Upper lobe of right lung (tissue), 1 donor: ENCODE measurements at places on chromosomes 2 and 18.

DNA sequence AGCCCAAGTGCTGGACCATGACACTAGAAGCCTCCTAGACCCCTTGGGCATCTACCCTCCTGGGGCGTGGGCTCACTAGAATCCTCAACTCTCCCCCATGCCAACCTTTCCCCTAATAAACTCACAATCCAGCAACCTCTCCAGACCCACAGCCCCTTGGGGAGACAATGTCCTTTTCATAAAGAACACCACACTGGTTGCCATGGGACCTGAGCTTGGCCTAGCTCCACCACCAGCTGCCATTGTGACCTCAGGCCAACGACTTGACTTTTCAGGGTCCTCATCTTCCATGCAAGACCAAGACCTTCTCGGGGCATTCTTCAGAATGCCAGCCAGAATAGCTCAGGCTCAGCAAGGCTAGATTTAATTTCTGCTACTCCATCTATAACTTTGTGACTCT, 128.1 kb upstream of the NPAS2 start:
- no peak for DNase-seq

- DNase-seq, result no peak
These were observed 52.5 kb downstream of the AQP4 start for GRCh38 chr18:26813043-26813442.

DNA sequence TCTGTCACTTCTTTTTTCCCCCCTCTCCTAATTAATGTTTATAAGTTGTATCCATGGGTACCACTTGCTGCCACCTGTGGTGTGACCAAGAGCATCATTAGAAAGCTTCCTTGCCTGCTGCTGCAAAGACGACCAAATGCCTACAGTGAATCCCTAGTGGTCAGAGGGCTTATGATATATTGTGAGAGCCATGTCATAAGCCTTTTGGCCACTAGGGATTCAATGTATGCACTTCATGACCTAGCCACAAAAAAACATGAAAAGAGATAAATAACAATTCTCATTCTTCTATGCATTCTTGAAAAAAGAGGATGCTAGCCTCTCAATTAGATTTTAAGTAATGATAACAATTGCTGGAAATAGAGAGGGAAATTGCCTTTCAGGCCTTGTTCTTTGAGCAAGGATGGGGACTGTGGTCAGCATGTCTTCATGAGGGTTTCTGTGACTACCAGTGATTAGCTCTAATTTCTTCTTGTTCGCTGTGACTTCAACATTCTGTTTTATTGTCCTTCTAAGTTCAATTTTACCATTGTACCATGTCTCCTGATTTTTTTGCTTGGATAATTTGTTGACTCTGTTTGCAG, 435.3 kb downstream of the TGIF1 start:
- DNase-seq, result no peak

GRCh38 chr18:2905854-2906703, 59.3 kb downstream of the EMILIN2 start:
- DNase-seq, result peak; percentile 87

- no peak for DNase-seq
These were observed 526.3 kb upstream of the LRRTM1 start for GRCh38 chr2:80830891-80831290.

DNA sequence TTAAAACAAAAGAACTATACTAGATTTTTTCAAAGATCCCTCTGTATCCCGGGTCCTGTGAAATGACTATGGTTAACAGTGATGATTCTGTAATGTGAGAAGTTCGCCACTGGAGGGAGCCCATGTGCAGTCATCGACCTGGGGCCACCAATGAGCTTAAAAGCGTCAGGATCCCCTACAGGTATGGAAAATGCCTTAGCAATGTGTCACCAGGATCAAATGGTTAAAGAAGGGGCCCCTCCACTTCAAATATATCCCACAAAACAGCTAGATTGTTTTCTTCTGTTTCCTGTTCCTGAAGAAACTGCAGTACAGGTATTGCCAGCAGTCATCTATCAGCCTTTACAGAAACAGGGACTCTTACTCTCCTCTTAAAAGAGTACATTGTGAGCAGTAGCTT, 15.3 kb downstream of the CHRNA1 start:
- DNase-seq, result no peak

DNA sequence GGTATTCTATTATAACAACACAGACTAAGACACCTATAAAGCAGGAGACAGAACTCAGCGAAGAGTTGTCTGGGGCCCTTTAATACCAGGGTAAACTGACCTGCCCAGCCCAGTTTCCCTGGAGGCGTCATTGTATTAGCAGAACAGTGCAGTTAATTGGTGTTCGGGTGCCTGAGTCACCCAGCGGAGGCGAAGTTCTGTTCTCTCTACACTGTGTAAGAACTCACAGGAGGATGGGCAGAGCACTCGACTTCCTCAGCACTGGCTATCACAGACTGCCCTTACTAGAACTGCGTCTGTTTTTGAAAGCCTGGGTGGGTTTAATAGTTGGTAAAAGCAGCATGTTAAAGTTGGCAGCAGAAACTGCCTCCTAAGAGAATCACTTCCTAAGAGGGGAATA, 106.5 kb upstream of the ATP8B1 start:
- no peak for DNase-seq

- no peak for DNase-seq
These were observed 46.6 kb downstream of the GBX2 start for GRCh38 chr2:236121546-236121945.

DNA sequence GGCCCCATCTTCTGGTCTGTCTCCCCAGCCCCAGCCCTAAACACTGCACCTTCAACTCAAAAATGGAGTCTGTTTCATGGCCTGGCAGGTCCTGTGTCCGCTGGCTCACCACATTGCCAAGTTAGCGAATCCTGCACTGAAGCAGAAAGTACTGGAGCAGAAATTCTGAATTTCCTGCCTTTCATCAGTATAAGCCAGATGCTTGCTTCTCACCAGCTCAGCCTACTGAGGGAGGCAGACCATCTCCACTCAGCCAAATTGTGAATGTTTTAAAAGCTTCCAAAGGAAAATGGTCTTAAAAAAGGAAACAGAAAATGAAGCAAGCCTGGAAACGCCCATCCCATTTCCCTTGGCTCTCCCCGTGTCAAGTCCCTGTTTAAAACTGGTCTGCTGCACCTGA, 157.8 kb downstream of the C1D start:
- no peak for DNase-seq

- no peak for DNase-seq
These were observed 69.9 kb upstream of the ACSL3 start for GRCh38 chr2:222790932-222791331.

- no peak for DNase-seq
These were observed 26.3 kb downstream of the MRPL35 start for GRCh38 chr2:86225581-86225980.

DNA sequence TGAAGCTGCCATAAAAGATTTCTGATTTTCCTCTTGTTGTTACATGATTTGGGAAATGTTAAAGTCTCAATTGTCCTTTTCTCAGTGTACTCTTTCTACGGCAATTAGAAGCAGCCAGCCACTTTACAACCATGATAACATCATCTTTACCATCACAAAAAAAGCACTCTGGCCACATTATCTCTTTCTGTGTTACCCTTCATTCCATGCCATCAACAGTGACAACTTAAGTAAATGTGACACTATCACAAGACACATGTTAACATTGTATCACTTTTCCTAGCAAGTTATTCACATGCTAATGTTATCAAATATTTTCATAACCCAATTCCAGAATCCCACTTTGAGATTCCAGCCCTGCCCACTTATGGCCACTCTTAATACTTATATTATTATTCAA, 131.2 kb downstream of the TMX3 start:
- no peak for DNase-seq

GRCh38 chr18:75406491-75407445, 20.7 kb downstream of the SMIM21 start:
- no peak for DNase-seq

DNA sequence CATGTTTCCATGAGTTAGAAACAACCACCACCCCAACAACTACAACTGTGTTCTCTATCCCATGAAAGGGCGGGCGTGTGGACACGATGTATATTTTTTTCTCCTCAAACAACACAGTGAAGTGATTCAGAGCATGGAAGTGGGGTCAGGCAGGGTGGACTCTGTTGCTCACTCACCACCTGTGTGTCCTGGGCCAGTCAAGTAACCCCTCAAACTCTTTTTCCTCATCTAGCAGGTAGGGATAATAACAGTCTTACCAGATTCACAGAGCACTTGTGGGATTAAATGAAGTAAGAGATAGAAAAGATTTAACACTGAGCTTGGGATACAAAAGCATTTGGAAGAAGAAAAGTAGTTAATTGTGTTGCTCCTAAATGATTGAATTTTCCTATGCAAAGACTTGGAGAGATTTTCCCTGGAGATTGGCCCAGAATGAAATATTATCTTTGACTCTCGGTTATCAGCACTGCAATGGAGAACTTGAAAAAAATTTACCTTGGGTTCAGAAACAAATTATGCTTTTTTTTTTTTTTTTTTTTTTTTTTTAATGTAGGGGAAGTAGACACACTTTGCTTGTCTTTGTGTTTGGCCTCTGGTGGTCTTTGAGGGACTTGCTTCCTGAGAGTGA, 161.9 kb upstream of the EPAS1 start:
- no peak for DNase-seq

GRCh38 chr2:21279525-21279924, 155.8 kb downstream of the TDRD15 start:
- DNase-seq, result no peak

DNA sequence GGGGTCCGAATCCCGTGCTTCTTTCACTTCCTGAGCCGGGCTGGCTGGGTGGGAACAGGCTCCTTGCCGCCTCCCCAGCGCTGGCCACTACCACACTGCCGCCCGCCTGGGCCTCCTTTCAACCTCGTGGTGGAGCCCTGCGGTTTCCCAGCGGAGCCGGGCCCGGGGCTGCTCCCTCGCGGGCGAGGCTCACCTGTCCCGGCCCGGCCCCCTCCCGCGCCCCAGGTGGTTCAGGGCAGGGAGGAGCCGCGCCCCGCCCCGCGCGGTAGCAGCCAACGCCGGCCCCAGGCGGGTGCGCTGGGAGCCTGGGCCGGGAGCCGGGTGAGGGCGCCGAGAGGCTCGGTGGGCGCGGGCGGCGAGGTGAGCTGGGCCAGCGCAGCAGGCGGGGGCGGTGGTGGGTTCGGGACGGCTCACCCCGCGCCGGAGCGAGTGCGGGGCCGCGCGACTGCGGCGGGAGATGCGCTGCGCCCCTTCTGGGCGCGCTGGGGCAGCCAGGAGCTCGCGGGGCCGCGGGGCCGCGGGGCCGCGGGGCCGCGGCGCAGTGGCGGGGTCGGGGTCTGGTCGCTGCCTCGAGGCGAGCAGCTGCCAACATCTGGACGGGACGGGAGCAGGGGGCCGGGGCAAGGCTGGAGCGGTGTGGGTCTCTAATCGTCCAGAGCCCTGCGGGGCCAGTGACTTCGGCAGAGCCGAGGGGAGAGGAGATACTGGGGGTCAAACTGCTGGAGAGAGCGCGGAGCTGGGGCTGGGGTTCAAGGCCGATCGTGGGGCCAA, at the start of gene LYPD6B:
Gene LYPD6B, plus strand, starts transcription at position 258 of the 771 bp plus-strand sequence. CDS start 92,250 bp downstream, outside the sequence.
- DNase-seq, result peak; percentile 80

DNA sequence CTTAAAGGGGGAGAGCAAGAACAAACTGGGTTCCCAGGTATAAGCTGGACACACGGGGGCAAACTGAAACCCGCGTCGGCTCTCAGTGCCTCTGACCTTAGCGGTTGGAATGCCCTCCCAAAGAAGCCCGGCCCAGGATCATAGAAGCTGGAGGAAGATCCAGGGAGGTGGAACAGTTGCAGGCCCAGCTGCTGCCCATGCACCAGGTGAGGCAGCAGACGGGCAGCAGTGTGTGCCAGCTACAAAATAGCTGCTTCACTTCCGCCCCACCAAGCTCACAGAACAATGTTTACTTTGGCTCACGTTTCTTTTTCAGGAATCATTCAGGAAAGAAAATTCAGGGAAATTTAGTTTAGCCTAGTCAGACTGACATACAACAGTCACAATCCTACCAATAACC, 3.9 kb upstream of the ERMN start:
- no peak for DNase-seq

GRCh38 chr2:14567561-14567960, 65.0 kb upstream of the LRATD1 start:
- DNase-seq, result no peak
